ENCODE measurements at places on chromosomes 7 and 10. TPM values are rescaled to one million over a fixed set of nuclear protein-coding genes. Genes with fewer than 3 reads are reported as not detected.

The PNLIPRP1 gene
- 2.9 TPM for total RNA-seq

The PRKCQ gene
- 2.4 TPM for total RNA-seq

The CACNB2 gene
- total RNA-seq: 16.1 TPM

The ZPBP gene
- total RNA-seq: not detected

The EGR2 gene
- 11.8 TPM for total RNA-seq
